Activated T-cell treated with anti-CD3 and anti-CD28 coated beads, Interleukin-2, amount 50 U/mL, for 72 hours (primary cell): ENCODE measurements at places on chromosomes 16 and 17.

DNA sequence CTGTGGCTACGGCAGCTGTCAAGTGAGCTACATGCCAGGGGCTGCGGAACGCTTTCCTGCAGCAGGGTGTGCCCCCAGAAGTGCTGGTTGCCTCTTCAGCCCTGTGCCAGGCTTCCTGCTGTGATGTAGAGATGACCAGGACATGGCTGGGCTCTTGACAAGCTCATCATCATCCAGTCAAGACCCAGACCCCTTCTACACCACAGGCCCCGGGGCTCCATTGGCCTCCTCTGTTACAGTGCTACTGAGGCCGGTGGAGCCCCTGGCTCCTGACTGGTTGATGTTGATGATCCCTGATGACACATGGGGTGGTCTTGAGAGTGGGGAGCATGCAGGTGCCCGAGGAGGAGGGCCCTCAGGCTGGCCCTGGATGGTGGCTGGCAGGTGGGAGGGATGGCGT lies 50.1 kb downstream of the B9D1 start:
- no peak for DNase-seq

GRCh38 chr17:72730077-72730476 lies 362.4 kb downstream of the SLC39A11 start:
- no peak for DNase-seq

- no peak for DNase-seq
Measured at GRCh38 chr17:79361873-79362771, 248.7 kb downstream of the RBFOX3 start.

- peak; percentile 49 for DNase-seq
Measured at GRCh38 chr16:12089492-12090150, 113.1 kb downstream of the SNX29 start.

GRCh38 chr17:81043725-81044427 lies 8.9 kb downstream of the BAIAP2 start:
- no peak for DNase-seq

- DNase-seq = no peak
Measured at GRCh38 chr16:48105456-48105855, 50.3 kb downstream of the ABCC12 start.

- DNase-seq = no peak
Measured at GRCh38 chr17:55612691-55613141, 101.5 kb upstream of the SMIM36 start.

- DNase-seq = no peak
Measured at GRCh38 chr17:82751171-82751570, 694 bp upstream of the TBCD start.

- DNase-seq = no peak
Measured at GRCh38 chr16:21989133-21989532, 11.8 kb downstream of the PDZD9 start.

DNA sequence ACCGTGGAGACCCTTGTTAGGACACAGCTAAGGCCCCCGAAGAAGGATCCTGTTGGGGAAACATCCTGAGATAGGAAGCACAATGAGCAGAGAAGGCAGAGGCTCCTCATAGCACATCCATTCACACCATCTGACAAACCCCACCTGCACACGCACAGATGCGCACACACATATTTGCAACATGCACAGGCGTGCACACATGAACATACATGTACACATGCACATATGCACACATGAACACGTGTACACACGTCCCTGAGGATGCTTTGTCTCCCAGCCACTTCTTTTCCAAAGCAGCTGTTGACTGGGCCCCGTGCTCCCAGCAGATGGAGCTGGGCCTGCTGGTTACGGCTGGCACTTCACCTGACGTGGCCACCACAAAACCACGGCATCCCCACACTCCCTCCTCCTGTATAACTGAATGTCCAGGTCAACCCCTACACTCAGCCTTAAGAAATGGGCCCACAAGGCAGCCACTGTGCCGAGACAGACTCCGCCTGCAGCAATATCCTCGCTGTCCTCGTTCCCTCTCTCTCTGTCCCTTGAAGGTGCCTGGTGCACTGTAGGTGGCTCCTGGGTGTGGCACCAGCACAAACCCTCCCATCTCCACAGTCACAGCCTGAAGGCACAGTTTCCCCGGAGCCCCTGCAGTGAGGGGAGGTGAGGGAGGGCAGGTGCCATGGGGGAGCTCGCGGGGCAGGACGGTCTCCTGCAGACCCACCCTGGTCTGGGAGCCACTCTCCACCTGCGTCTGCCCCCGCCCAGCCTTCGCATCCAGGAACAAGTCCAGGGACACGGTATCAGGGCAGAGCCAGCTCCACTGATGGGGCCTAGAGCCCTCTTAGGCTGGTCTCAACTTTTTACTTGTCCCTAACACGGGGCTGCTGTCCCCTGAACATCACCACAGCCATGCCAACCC lies 183.0 kb downstream of the RBFOX3 start:
- no peak for DNase-seq

GRCh38 chr16:67561501-67561823 lies 864 bp upstream of the CTCF start:
- no peak for DNase-seq

DNA sequence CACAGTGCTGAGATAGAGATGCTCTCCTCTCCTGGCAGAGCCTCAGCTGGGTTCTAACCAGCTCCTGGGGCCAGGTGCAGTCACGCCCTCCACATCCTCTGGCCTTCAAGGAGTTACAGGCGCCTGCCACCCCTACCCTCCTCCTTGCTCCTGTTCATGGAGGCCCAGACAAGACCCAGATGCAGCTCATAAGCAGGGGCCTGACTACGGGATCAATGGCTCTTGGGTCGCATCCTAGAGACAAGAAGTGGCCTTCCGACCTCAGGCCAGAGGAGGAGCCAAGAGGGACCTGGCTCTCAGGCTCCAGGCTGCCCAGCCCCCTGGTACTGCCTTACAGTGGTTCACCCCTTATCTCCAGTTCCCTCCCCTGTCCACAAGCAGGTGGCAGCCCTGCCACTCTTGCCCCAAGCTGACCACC lies 23.0 kb downstream of the ARHGAP27 start:
- DNase-seq = peak; percentile 22

- DNase-seq = no peak
Measured at GRCh38 chr17:8556074-8556473, 74.5 kb downstream of the MYH10 start.

DNA sequence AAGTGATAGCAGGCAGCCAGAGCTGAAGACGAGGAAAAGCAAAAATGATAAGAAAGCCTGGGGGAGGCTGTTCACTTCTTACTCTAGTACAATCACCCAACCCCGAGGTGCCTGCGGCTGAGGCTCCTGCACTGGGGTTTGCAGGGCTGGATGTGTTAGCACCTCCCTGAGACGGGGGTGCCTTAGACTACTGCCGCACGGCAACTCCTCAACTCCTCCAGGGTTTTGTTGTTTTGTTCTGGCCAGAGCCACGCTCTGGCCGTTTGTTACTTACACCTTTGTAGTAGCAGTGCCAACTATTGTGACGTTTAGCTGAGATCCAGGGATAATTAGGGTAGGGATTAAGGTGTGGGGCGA lies 51.5 kb downstream of the LDHD start:
- DNase-seq = peak; percentile 42

- DNase-seq = no peak
Measured at GRCh38 chr16:73011926-73012325, 36.0 kb downstream of the ZFHX3 start.

DNA sequence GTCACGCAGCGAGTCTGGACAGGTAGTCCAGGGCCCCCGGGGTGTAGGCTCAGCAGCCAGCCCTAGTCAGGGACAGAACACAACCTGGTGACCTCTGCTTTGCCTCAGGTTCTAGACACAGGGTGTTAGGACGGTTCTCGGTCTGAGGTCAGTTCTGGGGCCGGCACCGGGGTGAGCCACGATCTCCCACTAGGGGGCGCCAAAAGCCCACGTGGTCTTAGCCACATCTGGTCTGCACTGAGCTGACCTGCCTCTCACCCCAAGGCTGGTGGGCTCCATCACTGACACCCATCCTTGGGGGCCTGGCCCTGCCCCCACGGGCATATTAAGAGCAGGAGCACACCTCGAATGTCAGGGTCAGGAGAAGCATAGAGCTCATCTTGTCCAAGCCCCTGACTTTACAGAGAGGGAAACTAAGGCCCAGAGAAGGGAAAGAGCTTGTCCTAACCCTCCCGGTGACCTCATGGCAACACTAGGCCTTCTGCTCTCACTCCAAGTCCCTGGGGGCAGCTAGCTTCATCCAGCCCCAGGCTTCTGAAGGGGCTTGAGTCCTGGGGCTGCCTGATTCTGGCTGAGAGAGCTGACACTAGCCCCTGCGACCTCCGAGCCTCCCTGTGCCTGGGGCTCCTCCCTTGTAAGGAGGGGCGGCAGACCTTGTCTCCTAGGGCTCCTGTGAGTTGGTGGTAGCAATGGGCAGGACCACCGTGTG lies 9.0 kb downstream of the SLC5A10 start:
- peak; percentile 91 for DNase-seq

- DNase-seq = no peak
Measured at GRCh38 chr17:41762841-41763240, 23.7 kb downstream of the JUP start.

DNA sequence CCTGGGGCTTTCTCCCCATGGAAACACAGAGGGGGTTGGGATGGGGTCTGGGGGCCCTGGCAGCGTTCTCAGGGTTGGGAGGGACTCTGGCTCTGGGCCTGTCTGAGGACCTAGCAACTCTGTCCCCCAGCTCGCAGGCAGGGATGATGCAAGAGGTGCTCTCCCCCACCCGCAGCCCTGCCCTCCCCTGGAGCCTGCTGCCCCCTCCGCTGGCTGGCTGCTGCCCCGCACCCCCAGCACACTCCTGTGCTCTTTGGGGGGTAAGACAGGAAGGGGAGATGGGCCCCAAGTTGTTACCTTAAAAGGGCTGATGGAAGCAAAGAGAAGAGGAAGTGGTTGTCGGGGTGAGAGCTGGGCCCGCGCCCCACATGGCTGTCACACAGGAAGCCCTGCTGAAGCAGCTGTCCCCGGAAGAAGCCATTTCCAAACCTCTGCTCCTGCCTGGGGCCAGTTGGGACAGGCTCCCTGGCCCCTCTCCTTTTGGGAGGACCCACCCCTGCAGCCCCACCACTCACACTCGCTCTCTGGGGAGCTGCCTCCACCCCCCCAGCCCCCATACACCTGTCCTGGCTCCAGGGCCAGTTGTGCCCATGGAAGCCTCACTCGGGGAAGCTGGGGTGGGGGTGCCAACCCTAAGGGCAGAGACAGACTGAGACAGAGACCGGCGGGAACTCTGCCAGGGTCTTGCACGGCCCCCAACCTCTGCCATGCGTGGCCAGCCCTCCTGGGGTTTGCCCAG lies 2.5 kb downstream of the CORO1A start:
- DNase-seq = peak; percentile 87

- DNase-seq = no peak
Measured at GRCh38 chr17:12977008-12977751, 40.6 kb downstream of the ELAC2 start.

GRCh38 chr16:89969741-89970410 lies 21.3 kb downstream of the DEF8 start:
- no peak for DNase-seq

DNA sequence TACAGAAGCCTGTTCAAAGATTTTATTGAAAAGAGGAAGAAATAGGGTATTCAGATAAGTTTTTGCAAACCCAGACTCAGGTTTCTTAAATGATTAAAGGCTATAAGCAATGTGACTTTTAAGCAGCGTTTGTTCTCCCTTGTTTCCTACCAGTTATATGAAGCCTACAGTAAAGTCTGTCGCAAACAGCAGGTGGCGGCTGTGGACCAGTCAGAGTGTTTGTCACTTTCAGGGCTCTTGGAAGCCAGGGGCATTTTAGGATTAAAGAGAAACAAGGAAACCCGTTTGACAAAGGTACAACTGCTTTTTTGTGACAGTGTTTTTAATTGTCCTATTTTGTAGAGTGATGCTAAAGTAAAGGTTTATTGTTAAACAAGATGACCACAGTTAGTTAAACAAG lies 7.7 kb upstream of the RARA start:
- no peak for DNase-seq

DNA sequence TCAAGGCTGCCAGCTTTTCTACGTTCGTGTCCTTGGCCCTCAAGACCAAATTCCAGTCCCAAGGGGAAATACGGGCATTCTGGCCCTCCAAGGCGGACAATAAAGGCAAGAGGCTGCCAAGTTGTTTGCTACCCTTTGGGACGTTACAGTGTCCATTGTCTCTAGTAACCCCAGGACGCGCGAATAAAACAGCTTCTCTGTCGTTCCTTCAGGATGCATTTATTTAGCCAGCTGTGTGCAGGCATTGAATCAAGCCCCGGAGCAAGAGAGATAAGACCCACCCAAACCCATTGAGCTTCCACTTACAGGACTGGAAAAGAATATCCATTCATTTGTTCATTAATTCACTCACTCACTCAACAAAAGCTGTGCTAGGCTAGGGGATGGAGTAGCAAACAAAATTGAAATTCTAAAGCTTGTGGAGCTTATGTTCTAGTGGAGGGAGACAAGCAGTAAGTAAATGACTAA lies 656 bp downstream of the MRPL58 start:
- no peak for DNase-seq

GRCh38 chr16:67489401-67490083 lies 6.2 kb upstream of the AGRP start:
- DNase-seq = no peak

DNA sequence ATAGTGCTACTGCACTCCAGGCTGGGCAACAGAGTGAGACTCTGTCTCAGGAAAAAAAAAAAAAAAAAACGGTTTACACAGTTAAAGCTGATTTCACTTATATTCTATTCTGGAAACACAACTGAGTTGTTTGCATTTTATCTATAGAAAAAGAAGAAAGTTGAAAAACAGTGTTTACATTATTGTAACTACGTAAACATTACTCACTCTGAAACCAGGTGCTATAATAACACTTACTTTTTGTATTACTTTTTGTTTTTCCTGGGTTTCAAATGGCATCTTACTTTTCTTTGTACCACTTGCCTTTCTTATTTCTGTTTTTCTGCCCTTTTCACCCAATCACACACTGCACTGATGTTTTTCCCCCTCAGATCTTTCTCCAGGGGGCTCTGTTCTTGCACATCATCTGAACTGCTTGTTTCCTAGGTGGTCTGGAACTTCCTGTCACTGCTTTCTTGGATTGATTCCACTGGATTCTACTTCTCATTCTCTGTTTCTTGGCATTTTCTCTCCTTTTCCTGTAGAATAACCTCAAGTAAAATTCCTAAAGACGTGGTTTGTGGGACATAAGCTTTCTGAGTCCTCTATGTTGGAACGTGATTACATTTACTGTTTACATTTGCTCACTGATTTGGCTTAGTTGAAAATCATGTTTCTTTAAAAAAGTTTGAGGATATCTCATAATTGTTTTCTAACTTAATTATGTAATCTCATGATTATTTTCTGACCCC lies 142.1 kb downstream of the HS3ST3B1 start:
- DNase-seq = no peak

GRCh38 chr17:9371019-9371418 lies 204.6 kb downstream of the STX8 start:
- no peak for DNase-seq

DNA sequence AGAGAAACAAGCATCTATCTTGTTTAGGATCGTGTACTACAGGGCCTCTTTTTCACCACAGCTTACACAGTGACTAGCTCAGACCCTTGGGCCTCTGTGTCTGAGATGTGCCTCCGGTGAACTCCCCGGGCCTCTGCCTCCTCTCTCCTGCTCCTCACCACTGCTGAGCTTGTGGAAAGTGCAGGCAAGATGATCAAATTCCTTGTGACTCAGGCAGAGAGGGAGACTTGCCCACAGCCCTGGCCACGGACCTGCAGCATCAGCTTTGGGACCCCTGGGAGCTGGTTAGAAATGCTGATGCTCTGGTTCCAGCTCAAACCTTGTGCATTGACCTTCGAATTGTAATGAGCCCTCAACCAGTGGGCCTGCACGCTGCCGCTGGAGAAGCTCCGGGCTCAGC lies 79.8 kb downstream of the ZDHHC7 start:
- DNase-seq = no peak

- DNase-seq = no peak
Measured at GRCh38 chr17:62017496-62017895, 47.6 kb downstream of the MED13 start.
